ENCODE measurements at places on chromosomes 3 and 15.

- no peak for DNase-seq
Observed at GRCh38 chr15:77515613-77516012, 94.9 kb downstream of the HMG20A start.

DNA sequence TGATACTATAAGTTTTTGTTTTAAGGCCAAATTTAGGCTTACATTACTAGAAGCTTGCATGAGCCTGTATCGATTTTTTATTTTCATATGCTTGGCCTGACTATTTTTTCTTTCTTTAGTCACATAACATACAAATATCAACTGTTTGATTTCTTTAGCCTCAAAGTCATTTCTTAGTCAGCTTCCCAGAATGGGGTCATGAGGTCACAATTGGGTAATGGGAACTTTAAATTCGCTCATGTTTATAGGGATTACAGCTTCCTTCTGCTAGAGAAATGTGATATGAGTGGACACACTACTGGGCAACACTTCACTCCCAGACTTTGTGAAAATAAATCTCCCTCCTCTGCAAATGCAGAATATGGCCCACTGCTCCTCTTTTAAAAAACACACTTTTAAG, 9.1 kb upstream of the TIPARP start:
- no peak for DNase-seq

- no peak for DNase-seq
Observed at GRCh38 chr15:27466758-27467157, 495.8 kb downstream of the GABRG3 start.

DNA sequence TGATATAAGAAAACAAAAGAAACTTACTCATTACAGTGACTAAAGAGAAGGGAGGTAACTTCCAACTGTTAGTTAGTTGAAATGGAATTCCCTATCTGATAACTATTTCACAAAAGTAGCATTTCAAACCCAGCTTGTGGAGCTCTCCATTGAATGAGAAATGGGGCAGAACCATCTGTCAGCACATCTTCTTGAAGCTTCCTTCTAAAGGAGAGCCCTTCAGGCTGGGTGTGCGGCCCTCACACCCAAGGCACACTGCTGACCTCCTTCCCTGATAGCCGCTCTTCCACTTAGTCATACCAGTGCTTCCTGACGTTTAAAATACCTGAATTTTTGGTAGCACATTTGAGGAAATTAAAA, 28.1 kb upstream of the VEPH1 start:
- no peak for DNase-seq

DNA sequence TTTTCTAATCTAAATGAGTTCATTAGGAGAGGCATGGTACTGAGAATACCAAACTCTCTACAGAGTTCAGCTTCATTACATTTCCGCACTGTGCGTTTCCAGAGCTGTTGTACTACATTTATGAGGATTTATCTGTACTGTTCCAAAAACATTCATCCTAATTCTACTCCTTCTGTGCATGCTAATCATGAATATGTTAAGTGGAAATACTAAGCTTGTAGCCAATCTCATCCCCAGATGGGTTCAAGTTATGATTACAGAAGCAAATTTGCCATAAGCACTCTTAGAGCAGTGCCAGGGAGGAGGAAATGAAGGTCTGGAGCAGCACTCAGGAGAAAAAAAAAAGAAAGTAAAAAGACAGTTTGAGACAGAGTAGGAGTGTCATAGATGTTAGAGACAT, 544.3 kb downstream of the GBE1 start:
- DNase-seq: no peak

DNA sequence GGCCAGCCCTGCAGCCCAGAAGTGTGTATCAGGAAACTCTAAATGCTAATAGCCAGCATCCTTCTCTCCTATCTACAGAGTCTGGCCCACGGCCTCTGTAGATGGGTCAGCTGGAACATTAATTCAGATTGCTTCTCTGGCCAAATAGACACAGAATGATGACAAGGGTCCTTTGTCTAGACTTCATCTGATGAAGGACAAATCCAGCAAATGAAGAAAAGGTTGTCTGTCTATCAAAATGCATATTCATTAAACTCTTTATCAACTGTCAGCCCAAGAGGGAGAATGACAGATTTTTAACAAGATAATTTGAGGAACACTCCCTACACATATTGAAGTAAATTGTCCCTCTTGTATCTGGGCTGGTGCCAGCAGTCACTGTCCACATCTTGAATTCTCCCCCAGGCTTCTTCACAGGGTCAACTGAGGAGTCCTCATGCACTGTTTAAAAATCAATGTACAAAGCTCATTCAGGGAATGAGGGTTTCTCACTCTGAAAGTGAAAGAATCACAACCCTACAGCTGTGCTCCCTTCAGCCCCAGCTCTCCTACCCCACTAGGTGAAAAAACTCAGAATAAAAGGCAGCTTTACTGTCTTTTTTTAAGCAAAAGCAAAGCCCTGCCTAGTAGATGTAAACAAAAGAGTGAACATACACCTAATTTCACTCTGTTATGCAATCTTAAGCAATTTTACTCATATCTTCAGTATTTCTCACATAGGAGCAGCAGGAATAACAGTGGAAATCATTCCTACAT, 507.7 kb downstream of the IGSF11 start:
- no peak for DNase-seq

GRCh38 chr15:83108266-83109219, 1.1 kb downstream of the TM6SF1 start:
- no peak for DNase-seq

DNA sequence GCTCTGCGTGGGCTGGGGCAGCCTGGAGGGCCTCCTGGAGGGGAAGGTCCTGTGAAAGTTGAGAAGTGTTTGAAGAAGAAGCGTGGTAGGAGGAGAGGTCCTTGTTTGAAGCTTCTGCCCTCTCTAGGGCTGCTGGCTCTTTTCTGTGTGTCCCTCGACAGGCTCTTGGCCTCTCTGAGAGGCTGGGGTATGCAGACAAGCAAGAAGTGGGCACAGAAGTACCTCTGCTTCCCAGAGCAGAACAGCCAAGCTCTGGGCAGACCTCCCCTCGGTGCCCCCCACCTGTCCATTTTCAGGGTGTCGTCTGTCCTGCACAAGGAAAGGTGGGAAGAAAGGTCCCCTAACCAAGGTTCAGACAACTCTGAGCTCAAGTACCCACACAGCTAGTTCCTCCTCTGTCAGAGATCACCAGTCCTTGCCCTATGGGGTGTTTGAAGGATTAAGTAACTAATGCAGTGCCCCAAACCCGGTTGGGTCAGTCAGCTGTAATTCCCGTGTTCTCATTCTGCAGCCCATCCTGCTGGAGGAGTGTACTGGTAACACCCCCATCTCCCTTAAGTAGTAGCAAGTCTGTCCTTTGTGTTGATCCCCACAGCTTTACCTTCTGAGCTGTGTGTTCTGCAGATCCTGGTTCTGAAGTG, 6.3 kb downstream of the CSK start:
- DNase-seq: no peak

DNA sequence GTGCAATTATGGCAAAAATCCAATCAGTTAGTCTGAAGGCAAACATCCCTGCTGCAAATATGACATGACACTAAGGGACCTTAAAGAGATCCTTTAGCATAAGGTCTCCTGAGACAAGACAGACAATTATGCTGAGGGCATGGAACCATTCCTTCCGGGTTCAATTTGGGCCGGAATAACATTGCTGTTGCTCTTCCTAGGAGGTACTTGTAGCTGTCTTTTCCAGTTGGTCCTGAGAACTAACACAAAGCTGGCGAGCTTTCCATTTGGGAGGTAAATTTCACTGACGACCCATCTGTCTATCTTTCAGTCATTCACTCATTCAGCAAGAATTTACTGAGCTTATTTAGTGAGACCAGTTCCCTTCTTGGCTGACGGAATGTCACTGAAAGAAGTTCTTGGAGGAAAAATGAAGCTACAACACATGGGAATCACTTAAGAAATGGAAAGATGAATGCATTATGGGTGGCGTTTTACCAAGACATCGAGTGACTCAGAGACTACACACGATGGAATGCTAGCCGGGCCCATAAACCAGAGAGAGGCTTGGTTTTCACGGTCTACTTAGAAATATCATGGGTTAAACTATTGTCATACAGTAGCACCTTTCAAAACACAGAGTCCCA, 215.5 kb downstream of the PDZRN3 start:
- no peak for DNase-seq

- DNase-seq: no peak
Observed at GRCh38 chr3:66092175-66092995, 53.7 kb upstream of the MAGI1 start.

DNA sequence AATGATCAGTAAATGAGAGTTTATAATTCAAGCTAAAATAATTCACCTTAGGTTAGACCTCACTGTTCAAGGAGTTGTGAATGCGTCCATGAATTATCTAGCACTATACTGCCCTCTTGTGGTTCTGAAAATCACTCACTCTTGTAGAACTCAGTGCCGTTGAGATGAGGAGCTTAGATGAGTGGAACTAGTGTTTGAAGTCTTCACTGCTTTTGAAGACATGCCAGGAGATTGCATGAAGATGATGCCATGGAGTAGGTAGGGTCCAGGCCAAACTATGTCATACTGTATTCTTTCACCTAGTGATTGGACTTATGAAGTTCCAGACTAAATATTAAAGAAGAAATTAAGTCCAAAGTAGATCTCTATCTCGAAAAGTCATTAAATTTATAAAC, 28.8 kb downstream of the LYSMD4 start:
- no peak for DNase-seq
